ENCODE measurements at places on chromosomes 5 and 9.
A peak's percentile ranks its signal among the peaks of the same experiment; 100 is the strongest.

GRCh38 chr9:95607507-95607906, 90.7 kb upstream of the PTCH1 start:
- no peak for DNase-seq

DNA sequence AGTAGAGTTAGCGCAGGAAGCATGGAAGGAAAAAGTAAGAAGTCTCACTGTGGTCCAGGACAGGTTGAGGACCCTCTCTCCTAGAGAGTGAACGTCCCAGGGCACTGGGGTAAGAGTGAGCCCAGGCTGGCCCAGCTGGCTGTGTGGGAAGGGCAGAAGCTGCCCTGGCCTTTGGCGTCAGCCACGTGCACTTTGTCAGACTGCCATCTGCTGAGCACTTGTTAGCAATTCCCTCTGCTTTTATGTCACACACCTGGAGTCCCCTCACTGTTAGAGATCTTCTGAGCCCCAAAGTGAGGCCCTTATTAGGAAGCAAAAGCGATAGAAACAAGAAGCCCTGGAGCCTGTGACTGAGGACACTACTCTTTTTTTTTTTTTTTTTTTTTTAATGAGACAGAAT, 79.1 kb downstream of the UGCG start:
- DNase-seq = peak; percentile 44

DNA sequence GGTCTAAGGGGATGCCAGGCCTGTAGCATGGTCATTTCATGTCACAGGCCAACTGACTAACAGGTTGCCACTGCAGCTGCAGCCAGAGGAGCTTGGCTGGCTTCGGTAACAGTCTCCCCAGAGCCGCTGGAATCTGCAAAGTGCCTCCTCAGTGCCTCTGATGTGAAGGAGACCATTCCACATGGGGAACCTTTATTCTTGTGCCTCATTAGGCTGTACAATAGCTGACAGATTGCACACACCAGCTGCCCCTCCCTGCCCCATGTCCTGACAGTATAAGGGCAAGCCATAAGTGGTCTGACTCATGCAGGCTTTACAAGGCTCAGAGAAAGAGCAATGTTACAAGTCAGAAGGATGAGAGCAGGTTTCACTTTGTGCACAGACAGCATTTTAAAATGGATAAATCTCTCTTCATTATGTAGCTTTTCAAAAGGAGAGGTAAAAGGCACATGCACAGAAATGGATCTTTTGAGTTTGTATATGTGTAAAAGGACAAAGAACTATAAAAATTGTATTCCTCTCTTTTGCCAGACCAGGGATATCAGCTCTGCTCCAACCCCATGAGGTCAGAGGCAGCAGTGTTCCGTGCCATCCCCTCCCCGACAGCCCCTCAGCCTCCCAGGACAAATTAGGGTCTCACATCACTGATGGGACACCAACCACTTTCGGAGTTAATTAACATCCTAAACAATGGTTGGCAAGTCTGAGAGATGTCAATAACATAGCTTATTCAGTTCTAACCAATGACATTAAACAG, 467.8 kb downstream of the TMEM232 start:
- no peak for DNase-seq

DNA sequence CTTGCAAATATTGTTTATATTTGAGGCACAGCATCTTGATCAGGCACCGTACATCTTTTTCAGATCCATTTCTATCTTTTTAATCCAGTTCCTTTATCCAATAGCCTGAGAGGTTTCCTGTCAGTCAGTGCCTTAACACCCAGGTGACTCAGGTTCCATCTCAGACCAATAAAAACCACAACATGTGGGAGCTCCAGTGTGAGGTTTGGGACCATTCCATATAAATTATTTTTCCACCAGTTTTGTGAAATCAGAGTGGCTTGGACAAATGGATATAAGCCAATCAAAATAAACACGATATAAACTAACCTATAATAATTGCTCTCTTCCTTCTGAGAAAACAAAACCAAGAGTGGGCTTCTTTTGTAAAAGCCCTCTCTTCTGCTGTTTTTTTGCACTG, 351.3 kb downstream of the NTRK2 start:
- DNase-seq = no peak

GRCh38 chr9:16720386-16720785, 150.1 kb downstream of the BNC2 start:
- no peak for DNase-seq

DNA sequence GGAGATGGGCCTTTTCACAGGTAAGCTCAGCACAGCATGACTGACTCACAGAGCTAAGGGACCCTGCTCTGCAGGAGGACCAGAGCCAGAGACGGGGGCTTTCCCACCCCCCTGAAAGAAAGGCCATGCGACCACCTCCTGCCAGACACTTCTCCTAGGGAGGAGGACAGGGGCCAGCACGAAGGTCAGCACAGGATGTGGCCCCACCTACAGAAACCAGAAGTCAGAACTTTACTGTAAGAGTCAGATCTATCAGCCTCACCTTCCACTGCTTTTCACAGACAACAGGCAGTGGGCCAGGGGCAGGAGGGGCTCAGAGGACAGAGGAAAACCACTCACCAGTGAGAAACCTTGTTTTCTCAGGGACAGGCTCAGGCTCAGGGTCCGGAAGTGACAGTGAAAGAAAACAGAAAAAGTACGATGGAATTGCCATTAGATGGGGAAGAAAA, 37.9 kb downstream of the CCNJL start:
- DNase-seq = no peak

- DNase-seq = no peak
These were observed 50.8 kb upstream of the CTNNA1 start for GRCh38 chr5:138702166-138703077.

- no peak for DNase-seq
These were observed 586.0 kb downstream of the CCDC171 start for GRCh38 chr9:16138561-16139491.

GRCh38 chr9:36221667-36222066, 30.9 kb downstream of the CLTA start:
- no peak for DNase-seq

- no peak for DNase-seq
These were observed 649.8 kb downstream of the CETN3 start for GRCh38 chr5:89759802-89760201.

DNA sequence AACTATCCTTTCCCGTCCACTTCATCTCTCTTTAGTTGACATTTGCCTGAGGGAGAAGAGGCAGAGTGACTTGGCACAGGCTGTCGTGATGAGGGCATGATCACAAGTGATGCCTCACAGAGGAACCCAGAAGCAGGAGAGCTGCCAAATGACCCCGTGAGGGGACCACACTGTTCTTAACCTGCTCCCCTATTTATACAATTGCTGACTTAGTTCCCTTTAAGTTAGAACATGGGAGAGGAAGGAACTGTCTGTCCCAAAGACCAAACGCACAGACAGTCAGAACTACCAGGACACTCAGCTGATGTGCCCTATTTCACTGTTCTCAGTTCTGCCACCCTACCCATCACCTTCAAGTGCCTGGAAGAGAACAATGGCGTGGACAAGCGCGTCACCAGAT, 73.7 kb downstream of the SLC1A3 start:
- no peak for DNase-seq

- DNase-seq = no peak
These were observed 171.6 kb upstream of the TRIM32 start for GRCh38 chr9:116515541-116515940.

- no peak for DNase-seq
These were observed 384.6 kb upstream of the SLC30A5 start for GRCh38 chr5:68709239-68709638.

- no peak for DNase-seq
These were observed 11.6 kb downstream of the UBLCP1 start for GRCh38 chr5:159274676-159275075.

DNA sequence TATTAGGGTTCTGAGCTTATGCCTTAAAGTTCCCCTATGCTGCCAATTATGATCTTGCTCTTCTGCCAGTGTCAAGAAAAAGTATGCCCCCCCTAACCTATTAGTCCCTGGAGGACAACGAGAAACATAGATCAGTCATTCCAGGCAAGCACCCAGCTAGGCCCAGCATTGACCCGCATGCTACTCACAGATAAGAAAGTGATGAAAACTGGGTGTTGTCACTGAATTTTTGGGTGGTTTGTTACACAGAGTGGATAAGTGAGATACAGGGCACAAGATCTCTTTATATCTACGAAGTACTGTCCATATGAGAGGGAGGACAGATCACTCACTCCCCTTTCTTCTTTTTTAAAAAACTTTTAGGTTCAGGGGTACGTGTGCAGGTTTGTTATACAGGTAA, 6.4 kb upstream of the TEX48 start:
- DNase-seq = no peak

DNA sequence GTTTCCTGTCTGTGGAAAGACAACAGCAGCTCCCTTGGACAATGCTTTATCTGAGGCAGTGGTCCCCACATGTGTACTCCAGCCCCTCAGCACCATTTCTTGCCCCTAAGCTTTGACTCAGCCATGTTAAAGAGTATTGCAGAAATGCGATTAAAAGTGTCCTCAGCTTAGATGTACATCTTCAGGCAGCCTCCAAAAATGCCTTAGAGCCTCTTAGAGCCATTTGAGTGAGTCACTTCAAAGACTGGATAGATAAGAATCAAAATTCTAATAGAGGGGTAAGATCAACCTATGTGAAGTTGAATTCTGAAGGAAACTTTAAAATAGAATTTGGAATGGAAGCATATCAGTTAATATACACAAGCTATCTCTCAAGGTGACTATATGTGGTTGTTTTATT, 296.3 kb downstream of the ADAMTS6 start:
- DNase-seq = no peak

- no peak for DNase-seq
These were observed 32.9 kb upstream of the GPR151 start for GRCh38 chr5:146548781-146549449.

DNA sequence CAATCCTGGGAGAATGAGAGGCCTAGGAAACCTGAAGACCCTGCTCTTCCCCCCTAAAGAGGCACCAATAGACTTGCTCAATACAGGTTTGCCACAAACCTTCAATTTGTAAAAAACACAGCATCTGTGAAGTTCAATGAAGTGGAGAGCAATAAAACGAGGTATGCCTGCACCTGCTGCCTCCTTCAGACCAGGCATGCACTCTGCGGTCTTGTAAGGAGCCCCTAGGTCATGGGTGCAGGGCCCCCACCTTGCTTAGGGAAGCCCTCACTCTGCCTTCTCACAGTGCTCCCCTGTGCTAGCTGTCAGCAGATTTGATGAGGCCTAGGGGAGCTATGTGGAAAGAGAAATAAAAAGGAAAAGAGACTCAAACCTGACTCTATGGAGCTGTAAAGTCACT, 72.1 kb upstream of the GALNT10 start:
- DNase-seq = no peak

DNA sequence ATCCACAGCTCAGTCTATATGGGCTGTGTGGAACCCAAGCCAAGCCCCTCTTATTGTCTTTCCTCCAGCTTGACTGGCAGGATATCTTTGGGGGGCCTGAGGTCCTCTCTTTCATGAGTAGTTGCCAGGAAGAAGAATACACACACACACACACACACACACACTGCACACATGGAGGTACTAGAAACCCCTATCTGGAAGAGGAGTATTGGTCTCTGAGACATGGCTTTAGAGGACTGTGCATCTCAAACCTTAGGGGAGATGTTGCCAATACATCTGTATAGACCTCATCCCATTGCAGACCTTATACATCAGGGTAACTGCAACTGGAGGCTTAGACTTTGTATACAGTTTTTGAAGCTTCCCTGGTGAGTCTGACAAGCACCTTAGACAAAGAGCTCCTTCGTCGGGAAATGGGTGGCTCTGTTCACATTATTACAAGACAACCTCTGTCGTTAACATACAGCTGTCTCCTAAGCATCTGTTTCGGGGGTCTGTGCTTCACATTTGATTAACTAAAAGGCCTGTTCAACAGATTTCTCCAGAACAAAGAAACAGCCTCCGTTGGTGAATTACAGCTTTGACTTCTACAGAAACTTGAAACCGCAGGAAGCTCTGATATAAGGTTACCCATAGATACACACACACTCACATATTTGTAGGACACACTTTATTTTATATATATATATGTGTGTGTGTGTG, 5.5 kb upstream of the ENTREP1 start:
- DNase-seq = no peak

GRCh38 chr5:88860501-88860900, 22.5 kb downstream of the MEF2C start:
- DNase-seq = no peak

DNA sequence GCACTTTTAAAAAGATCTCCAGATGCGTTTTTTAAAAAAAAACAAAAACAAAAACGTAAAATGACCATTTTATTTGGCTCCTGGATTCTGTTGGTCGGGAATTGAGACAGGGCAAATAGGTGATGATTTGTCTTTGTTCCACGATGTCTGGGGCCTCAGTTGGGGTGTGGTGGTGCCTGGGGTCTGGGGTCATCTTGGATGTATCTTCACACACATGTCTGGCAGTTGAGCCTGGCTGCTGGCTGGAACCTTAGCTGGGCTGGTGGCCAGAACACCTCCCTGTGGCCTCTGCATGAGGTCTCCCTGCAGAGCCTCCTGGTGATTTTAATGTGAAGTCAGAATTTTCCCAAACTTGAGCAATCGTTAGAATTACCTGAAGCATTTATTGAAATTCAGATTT, 42.5 kb upstream of the BASP1 start:
- no peak for DNase-seq

- no peak for DNase-seq
These were observed 426.5 kb downstream of the IRX1 start for GRCh38 chr5:4022056-4022670.

GRCh38 chr5:87872986-87873385, 395.7 kb downstream of the TMEM161B start:
- no peak for DNase-seq

GRCh38 chr5:127406326-127407121, 110.9 kb upstream of the PRRC1 start:
- no peak for DNase-seq

DNA sequence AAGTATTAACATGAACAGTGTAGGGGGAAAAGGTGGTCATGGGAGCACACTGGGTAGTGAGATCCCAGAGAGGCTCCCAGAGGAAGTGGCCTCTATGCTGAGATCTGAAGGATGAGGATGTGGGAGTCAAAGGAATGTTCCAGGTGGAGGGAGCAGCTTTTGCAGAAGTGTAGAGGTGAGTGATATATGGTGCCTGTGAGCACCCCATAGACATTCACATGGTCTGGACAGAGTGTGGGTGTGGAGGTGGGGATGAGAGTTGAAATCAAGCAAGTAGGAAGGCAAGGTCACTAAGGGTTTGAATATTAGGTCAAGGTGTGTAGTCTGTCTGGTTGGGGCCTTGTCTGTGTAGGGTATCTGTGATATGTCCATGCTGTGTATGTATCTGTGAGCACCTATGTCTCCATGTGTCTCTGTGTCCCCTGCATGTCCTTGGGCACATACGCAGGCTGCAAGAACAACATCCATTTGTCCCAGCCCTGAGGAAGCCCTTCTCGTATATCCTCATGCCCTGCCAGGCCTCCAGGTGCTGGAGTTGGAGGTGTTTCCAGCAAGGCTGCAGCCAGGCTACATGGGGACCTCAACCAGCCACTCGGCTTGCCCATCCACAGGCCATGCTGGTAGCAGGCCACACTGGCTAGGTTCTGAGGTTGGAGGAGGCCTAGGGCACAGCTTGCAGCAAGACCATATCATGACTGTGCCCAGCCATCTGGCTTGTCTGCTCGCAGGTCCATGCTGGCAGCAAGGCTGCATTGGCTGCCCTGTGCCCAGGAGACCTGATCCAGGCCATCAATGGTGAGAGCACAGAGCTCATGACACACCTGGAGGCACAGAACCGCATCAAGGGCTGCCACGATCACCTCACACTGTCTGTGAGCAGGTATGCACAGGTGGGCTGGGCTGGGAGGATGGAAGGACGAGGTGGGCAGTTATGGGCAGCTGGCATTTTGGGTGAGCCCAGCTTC, 4.7 kb downstream of the PDLIM4 start:
- no peak for DNase-seq

- no peak for DNase-seq
These were observed 473.1 kb downstream of the DIRAS2 start for GRCh38 chr9:90169490-90169889.

GRCh38 chr5:14715481-14715880, 51.0 kb downstream of the OTULIN start:
- DNase-seq = no peak
